ENCODE measurements at places on chromosomes 6 and 20.

GRCh38 chr6:161727083-161727833 lies 453.4 kb upstream of the AGPAT4 start:
- no peak for DNase-seq

- no peak for DNase-seq
Measured at GRCh38 chr6:168248148-168248620, 71.4 kb downstream of the DACT2 start.

DNA sequence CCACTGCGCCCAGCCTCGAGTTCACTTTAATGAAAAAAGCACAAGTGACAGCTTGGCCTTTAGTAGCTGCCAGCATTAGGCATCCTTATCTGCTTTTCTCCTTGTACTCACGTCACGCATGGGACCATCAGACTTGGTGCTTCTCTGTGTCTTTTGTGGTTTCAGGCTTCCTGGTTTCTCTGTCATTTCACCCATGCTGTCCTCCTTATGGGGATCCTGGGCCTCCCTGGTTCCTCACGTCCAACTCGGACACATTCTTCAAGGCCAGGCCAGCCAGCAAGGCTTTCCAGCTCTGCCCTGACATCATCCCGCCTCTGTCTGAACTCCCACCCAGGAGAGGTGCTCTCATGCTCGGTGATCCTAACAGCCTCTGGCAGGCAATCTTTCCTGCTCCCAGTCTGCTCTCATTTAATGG lies 83.2 kb downstream of the TIAM2 start:
- DNase-seq: no peak

GRCh38 chr6:99287523-99287922 lies 62.0 kb downstream of the FAXC start:
- no peak for DNase-seq

DNA sequence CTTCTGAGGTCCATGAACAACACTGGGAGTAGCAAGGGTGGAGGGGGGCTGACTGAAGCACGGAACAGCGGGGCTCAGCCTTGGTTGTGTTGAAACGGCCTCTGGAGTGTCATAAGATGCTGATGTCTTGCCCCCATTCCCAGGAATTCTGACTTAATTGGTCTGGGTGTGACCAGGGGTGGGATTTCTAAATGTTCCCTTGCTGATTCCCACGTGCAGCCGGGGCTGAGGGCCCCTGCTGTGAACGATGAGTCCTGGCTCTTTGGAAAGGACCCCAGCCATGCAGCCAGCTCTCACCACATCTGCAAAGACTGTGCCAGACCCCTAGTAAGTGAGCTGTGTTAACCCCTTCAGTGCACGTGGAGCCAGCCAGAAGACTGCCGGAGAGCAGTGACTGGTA lies 28.6 kb upstream of the FAM50B start:
- DNase-seq: no peak

- DNase-seq: no peak
Measured at GRCh38 chr6:5338177-5338960, 77.1 kb downstream of the FARS2 start.

GRCh38 chr20:25038591-25039015 lies 19.3 kb downstream of the ACSS1 start:
- DNase-seq: no peak

GRCh38 chr20:59746155-59746554 lies 141.8 kb downstream of the PHACTR3 start:
- no peak for DNase-seq

DNA sequence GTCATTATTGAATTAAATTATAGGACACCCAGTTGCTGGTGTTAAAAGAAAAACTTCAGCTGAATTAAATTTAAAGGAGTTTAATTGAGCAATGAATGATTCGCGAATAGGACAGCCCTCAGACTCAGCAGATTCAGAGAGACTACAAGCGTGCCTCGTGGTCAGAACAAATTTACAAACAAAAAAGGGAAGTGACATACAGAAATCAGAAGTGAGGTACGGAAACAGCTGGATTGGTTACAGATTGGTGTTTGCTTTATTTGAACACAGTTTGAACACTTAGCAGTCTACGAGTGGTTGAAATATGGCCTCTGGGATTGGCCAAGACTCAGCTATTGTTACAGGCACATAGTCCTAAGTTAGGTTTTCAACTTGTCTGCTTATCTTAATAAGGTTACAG lies 25.8 kb upstream of the TNFRSF21 start:
- no peak for DNase-seq

DNA sequence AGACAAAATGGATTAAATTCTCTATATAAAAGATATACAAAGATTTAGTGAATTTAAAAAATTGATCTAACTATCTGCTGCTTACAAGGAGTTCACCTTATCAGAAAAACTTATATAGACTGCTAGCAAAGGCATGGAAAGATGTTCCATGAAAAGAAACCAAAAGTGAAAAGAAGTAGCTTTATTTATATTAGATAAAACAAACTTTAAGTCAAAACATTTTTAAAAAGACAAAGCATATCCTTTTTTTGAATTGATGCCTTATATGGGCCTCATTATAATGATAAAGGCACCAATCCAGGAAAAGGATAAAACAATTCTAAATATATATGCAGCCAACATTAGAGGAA lies 334.2 kb downstream of the MEI4 start:
- no peak for DNase-seq

- no peak for DNase-seq
Measured at GRCh38 chr6:82381278-82381677, 17.7 kb downstream of the TPBG start.

DNA sequence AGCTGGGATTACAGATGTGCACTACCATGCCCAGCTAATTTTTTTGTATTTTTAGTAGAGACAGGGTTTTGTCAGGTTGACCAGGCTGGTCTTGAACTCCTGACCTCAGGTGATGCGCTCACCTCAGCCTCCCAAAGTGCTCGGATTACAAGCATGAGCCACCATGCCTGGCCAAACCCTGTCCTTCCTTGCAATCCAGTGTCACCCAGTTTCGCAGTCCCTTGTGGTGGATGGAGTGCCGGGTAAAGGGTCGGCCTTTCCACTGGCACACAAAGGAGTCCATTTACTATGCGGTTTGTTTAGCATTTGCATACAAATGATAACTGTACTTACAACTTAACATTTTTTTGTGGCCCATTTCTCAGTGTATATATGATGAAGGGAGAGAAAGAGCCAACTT lies 99.3 kb upstream of the TIAM2 start:
- DNase-seq: no peak

GRCh38 chr20:44135012-44135412 lies 52.0 kb downstream of the JPH2 start:
- no peak for DNase-seq

DNA sequence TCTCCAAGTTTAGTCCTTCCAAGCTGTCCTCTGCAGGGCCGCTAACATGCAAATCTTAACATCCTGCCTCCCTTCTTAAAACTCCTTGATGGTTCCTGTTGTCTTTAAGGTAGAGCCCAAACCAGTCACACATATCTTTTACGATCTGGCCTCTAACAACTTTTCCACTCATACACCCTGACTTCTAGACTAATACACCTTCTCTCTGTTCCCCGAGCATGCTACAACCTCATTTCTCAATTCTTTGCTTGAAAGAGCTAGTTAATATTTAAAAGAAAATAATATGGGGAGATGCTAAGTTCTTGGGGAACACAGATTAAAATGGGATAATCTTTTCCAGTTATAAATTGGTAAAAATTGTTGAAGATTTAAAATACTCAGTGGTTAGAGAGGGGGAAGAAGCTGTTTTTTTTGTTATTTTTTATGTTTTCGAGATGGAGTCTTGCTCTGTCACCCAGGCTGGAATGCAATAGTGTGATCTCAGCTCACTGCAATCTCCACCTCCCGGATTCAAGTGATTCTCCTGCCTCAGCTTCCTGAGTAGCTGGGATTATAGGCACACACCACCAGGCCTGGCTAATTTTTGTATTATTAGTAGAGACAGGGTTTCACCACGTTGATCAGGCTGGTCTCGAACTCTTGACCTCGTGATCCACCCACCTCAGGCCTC lies 250.7 kb downstream of the MAFB start:
- DNase-seq: no peak

DNA sequence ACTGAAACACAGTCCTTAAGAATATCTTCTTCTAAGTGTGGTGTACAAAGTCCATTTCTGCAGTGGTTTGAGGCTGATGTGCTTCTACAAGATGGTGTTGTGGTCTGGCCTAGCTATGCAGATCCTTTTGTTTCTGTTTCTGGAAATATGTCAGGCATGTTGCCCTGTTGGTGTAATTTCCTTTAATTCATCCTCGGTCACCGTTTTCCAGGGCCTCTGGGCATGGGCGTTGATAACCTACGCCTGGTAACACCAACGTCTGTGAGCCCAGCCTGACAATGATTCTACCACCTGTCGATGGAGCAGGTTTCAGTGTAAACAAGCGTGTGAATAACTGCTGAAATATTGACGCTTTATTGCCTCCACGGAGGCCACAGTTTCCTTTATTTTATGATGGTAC lies 33.3 kb upstream of the AFDN start:
- DNase-seq: no peak

DNA sequence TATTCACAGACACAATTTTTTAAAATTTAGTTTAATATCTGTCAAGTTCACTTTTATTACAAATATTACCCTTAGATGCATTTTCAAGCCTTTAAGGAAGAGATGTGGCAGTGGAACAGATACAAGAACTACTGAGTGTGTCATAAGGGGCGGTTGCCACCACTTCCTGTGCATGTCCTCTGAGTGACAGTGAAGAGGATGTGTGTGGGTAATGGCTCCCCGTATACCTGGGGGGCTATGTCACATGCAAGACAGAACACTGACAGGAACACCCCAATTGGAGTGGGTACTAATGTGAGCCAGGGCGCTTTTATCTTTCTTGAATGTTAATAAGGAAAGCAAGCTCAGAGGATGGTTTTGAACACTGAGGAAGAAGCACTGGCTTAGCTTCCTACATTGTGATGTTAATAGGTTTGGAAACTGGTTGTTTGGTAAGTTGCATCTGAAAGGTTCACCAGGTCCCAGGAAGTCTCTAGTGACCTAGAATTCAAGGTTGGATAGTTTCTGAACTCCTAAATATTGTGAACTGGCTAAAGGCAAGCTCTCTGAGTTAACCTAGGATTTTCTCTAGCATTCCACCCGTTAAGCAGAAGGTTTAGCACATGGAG lies 83.4 kb upstream of the ASF1A start:
- DNase-seq: peak; percentile 44

- DNase-seq: no peak
Measured at GRCh38 chr6:111720931-111721496, 115.3 kb upstream of the TRAF3IP2 start.

DNA sequence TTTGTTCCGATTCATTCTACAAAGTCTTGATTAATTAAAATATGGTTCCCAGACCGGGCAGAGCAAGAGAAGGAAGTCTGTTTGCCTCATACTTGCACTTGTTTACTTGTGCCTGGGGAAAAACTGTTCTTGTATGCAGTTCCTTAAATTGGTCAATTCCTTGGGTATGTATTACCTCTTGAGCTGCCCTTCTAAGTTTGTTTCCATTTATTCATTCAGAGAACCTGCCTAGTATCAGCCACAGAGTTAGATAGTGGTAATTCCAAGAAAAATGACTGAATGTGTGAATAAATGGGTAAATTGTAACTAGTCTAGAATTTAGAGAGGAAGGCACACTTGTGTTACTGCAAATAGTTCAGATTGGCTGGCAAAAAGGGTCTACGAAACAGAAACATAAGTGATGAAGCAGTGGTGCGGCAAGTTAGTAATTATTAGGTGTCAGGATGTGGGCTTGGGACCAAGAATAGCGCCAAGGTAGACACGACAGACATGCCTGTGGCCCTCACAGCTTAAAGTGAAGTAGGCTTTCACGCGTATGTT lies 525 bp upstream of the MAK start:
- no peak for DNase-seq

DNA sequence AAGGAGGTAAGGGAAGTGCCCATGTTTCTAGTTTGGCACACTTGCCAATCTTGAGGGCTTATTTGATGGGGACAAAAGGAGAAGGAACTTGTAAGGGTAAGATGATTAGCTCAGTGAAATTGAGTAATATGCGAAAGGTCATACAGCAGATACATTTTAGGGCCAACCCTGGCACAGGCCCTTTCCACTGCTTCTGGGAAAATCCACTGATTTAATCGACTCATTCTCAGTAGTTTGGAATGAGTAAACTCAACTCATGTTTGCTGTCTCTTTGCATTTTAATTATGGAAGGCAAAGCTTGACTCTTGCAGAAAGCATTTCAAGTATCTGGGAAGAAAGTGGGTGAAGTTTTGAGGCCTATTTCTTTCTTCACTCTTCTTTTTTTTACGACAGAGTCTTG lies 20.0 kb downstream of the PHF20 start:
- DNase-seq: no peak

DNA sequence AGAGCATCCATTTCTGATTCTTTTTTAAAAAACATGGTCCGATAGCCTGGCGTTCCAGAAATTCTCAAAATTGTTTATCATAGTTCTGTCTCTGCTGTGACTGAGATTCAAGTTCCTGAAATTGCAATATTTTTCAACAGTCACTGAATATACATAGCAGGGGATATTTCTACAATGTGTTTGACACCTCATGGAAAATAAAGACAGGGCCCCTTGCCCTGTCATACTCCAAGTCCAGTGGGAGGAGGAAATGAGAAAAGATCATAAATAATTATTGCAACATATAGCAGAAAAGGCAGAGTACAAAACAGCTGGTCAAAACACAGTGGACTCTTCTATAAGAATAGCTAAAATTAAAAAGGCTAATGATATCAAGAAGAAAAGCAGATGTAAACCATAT lies 234.8 kb upstream of the SPTLC3 start:
- DNase-seq: no peak

DNA sequence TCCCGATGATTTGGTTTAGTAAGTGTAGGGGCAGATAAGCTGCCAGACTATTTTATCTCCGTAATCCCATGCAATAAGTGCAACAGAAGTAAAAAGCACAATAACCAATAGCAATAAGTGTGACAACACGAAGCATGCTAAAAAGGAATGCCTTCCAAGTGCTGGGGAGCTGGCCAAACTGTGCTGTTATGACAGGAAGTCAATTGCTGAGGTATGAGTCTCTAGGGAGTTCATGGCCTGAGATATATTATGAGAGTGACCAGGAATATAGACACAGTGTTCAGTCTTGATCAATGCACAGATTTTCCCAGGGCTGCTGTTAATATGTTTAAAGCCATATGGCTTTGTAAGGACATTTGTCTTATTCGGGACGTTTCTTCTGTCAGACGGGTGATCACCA lies 10.5 kb upstream of the ANGPT4 start:
- DNase-seq: no peak

- no peak for DNase-seq
Measured at GRCh38 chr20:58715391-58715800, 22.8 kb downstream of the NPEPL1 start.

- DNase-seq: no peak
Measured at GRCh38 chr6:3900744-3901336, 51.7 kb downstream of the FAM50B start.
